Endodermal cell (in vitro differentiated cells): ENCODE measurements at places on chromosomes 12 and 14.

DNA sequence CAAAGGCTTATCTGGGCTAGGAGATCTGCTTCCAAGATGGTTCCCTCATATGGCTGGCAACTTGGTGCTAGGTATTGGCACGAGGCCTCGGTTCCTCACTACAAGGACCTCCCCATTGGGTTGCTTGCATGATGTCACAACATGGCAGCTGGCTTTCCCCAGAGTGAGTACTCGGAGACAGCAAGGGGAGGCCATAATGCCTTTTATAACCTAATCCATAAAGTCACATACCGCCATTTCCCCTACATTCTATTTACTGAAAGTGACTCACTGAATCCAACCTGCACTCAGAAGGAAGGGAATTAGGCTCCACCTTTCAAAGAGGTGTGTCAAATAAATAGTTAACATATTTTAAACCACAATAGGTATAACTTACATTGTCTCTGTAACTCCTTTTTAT is 130.9 kb downstream of the SAMD4A start:
- DNase-seq: no peak

- DNase-seq: no peak
Observed at GRCh38 chr12:62903151-62903550, 31.8 kb downstream of the PPM1H start.

- no peak for DNase-seq
Observed at GRCh38 chr12:94769776-94770759, 119.7 kb upstream of the TMCC3 start.

GRCh38 chr14:73238424-73238852 is 1.1 kb downstream of the PAPLN start:
- DNase-seq: no peak

DNA sequence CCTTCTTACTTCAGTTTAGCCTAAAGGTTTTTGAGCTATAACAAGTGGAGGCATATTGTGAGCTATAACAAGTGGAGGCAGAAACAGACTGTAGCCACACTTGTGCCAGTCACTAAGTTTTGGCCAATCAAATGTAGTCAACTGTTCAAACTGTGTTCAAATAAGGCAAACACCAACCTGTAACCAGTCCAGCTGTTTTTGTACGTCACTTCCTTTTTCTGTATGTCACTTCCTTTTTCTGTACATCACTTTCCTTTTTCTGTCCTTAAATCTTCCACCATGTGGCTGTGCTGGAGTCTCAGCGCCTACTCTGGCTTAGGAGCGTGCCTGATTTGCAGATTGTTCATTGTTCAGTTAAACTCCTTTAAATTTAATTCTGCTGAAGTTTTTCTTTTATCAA is 79.7 kb downstream of the FUT8 start:
- no peak for DNase-seq

GRCh38 chr12:51851413-51852124 is 3.1 kb upstream of the FIGNL2 start:
- DNase-seq: no peak

GRCh38 chr14:92599811-92600210 is 86.2 kb downstream of the RIN3 start:
- no peak for DNase-seq

GRCh38 chr12:27359578-27360340 is 27.1 kb downstream of the BMAL2 start:
- DNase-seq: no peak

DNA sequence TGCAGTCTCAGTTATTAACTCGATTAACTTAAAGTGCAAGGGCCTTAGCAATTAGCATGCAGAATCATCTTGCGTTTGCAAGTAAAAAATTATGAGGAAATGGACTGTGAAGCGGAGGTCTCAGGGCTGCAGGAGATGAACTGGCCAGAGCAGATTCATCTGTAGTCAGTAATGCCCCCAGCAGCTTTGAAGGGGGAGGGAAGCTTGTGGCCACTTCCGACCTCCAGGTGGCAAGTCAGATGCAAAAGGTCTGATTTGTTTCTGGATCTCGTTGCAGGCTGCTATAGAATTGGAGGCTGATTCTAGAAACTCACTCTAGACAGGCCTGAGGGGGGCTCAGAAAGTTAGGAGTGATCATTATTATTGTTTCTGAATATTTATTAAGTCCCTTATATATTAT is 107.4 kb upstream of the RGS6 start:
- peak; percentile 57 for DNase-seq

GRCh38 chr14:43087666-43088065 is 1419.4 kb downstream of the FSCB start:
- no peak for DNase-seq

DNA sequence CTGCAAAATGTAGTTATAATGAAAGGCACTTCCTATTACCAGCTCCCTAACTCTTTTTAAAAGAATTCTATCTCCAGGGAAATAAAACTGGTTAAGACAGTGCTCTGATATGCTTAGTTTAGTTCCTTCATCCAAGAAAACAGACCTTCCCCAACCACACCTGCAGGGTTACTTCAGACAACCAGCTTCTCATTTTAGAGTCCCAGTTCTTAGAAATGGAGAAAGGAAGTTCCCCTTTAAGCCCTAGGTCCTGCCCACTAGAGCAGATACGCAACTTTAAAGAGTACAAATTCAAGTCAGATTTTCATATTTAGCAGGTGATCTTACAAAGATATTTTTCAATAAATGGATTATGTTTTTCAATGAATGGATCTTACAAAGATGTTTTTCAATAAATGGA is 4.4 kb upstream of the WSB2 start:
- no peak for DNase-seq

DNA sequence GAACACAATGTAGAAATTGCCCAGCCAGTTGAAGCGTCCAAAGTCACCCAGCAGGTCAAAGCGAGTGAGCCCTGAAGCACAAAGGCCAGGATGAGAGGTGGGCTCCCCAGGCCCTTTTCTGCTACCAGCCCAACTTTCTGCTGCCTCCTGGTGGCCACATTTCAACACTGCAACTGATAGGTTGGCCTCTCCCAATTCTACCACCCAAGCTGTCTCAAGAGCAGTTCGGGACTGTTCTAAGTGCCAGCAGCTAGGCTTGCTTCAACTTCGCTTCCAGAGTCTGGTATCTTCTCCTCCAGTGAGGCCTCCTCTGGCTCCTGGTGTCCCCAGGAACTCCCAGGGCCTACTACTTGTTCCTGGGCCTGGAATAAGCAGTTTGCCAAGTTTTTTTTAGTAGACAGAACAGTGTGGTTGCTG is 3.4 kb upstream of the DHH start:
- DNase-seq: peak; percentile 97

DNA sequence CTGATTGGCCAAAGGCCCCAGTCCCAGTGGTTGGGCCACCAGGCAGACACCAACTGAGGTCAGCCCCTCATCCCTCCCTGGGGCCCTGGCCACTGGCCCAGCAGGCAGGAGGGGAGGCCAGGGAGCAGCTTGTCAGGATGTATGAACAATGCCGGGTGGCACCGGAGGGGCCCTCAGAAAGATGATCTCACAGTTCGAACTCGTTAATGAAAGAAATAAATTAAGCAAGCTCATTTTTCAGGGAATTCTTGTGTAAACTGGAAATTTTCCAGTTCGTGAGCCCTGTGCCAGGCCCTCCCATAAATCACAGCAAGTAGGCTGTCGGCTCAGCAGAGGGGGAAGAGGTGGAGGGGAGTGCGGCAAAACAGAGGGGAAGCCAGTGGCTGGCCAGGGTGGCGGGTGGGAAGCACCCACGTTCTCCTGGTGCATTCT is 177.0 kb upstream of the VASH1 start:
- DNase-seq: no peak

DNA sequence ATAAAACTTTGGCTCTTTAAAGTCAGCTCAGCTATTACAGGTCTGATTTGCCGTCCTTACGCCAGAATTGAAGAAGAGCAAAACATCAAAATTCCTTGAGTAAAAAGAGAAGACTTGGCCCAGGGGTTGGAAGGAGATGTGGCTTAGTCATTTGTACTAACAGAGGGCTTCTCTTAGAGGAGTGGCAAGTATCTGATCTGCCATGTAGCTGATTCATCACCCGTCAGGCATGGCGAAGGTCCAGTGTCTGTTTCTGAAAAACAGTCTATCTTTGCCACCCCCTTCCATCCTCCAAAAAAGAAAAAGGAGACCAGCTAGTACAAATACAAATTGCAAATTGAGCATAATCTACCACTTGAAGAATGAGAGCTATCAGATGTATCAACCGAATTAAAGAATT is 91.9 kb downstream of the RAD52 start:
- no peak for DNase-seq

DNA sequence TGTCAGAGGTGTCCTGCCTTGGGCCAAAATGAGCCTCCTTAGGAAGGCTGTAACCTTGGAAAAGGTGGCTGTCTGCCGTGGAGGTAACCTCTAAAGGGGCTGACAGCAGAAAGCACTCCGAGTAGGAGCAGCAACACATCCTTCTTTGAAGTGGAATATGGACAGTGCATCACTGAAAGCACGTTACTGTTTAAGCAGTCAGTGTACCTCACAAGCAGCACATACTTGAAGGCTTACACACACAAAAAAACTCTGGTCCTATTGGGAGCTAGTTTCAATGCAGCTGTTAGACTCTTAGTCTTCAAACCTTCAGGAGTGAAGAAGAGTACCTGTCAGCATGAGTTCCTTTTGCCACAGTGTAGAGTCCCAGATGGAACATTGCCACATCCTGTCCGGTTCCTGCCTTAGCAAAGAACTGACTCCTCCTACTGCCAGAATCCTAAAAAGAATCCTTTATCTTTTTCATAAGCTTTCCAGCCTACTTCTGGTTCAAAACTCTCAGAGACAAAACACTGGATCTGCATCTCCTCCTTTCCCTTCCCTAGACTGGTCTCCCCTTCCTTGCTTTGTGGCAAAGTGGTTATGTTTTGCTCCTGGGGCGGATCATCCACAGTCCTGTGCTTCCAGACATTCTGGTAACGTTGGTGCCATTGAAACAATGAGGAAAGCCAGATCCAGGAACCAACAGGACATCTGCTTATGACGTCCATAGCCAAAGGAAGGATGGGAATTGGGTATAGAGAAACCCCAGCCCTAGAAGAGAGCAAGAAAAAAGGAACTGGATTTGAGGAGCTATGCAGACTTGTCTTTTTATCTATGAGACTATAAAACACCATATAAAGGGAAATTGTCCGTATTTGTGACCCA is 8.5 kb upstream of the MDM1 start:
- no peak for DNase-seq

DNA sequence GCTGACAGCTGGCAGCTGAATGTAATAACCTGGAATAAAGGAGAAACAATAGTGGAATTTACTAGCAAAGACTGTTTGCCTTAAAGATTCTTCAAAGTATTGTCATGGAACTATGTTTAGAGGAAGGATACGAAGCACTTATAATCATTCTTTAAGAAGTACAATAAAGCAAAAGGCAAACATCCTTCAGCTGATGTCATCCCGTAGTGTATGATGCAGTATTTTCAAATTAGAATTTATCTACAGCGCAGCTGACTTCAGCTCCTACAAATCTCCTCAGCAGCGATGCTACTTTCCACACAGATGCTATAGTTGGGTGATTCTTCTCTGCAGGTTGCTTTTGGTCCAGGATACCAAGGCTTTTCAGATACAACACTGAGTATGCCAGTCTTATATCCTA is 31.5 kb downstream of the CLEC1A start:
- DNase-seq: no peak

GRCh38 chr12:131066207-131066885 is 112.6 kb downstream of the ADGRD1 start:
- peak; percentile 43 for DNase-seq

- DNase-seq: no peak
Observed at GRCh38 chr12:6221146-6221545, 20.9 kb downstream of the CD9 start.

DNA sequence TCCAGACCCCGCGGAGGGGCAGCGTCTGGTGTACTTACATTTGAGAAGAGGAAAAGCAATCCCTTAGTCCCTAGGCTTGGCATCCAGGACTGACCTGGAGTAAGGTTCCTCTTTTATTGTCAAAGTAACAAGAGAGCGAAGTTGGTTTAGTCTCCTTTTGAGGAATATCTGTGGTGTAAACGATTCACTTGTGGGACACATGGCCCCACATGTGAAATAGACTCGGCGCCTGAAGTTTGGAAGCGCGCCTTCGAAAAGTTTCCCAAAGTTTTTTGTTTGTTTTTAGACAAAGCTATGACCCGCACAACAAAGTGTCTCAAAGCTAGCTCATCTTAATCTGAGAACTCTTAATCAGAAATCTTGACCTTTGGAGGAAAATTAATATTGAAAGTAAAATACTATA is 744 bp downstream of the STYX start:
- no peak for DNase-seq

DNA sequence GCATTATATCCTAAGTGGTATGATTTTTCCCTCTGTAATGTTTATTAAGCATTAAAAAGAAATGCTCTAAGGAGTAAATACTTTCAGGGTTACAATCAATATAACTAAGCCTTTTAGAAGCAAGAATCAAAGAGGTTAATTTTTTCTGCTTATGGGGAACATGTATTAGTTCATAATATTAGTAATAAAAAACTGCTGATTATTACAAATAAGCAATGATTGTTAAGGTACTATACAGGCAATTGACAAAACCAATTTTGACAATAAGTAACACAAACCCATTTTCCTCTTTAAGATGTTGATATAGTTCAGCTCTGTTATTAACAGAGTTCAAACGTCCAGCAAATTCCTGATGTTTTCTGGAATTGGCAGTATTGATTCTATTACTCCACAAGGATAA is 31.8 kb downstream of the INTS13 start:
- no peak for DNase-seq

DNA sequence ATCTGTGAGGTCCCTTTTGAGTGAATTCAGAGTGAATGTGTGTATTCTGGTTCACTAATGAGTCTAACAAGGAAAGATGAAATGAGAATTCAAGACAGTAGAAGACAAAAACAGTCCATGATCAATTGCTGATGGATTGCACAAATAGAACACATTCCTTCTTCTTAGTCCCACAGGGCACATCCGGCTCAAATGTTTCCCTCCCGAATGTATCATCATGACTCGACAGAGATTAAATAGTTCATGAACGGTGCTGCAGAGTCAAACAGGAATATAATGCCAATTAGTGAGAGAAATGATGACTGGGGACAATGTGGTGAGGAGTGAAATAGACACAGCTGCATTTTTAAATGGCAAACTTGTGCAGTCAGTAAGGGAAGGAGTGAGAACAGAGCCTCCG is 11.5 kb upstream of the SFSWAP start:
- no peak for DNase-seq

- DNase-seq: peak; percentile 98
Observed at GRCh38 chr12:54201001-54201794, 12.4 kb upstream of the SMUG1 start.

DNA sequence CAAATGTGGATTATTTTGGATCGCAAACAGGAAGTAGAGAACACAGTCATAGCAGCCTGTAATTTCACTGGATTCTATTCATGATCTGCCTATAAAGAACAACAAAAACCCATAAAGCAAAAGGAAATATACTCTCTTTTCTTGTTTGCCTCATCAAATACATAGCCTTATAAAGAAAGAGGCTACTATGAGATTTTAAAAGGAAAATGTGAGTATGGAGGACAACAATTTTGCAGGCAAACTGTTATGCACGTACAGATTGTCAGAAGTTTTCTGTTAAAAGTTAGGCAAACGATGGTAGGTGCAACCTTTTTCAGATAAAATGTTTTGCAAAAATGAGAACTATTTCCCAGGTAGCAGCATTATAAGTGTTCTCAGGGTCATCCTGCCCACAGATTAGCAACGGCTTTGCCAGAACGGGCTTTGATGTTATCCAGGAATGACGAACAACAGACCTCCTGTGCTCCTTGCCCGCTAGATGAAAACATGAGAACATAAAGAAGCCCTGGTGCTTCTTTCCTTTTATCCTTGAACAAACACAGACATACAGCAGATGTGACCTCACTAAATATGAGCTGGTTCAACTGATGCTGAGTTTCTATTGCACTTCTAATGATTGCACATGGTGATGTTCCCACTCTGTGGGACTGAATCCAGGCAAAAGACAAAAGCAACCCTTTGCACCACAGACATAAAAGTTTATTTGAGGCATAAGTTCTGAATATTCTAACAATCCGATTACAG is 88.1 kb downstream of the ITPR2 start:
- DNase-seq: no peak
